Ascending aorta (tissue), 2 donors: ENCODE measurements at places on chromosomes 2 and 18. TPM values are rescaled to one million over a fixed set of nuclear protein-coding genes. Genes with fewer than 3 reads are reported as not detected.

DNA sequence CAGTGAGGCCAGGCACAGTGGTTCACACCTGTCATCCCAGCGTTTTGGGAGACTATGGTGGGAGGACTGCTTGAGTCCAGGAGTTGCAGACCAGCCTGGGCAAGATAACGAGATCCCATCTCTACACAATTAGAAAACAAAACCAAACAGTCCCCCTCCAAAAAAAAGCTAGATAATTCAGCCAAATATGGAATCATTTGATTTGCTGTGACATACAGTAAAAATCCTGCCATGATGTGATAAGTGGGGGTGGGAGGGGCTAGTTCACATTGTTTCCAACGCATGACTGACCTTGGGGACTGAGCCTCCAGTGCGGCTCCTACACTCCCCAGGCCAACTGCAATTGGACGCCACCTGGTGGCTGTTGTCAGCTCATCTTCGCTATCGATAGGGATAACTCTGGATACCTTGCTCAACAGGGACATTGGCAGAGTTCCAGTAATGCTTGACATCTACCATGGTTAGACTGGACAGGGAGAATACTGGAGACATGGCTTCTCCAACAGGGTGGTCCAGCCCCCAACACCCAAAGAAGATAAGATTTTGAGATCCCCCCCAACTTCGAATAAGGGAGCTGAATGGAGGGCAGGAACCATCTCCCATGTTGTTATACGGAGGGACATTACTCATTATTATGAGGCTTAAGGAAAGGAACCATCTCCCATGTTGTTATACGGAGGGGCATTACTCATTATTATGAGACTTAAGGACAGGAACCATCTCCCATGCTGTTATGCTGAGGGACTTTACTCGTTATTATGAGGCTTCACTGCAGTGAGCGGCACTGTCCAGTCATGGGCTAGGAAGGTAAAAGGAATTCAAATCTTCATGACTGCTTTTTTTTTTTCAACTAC is 135.9 kb downstream of the TGIF1 start:
- H3K36me3 ChIP-seq, result no peaks in the 10 kb centered on the region
- H3K4me3 ChIP-seq, result no peak overlapping the region
- no peaks in the 10 kb centered on the region for H3K27me3 ChIP-seq

DNA sequence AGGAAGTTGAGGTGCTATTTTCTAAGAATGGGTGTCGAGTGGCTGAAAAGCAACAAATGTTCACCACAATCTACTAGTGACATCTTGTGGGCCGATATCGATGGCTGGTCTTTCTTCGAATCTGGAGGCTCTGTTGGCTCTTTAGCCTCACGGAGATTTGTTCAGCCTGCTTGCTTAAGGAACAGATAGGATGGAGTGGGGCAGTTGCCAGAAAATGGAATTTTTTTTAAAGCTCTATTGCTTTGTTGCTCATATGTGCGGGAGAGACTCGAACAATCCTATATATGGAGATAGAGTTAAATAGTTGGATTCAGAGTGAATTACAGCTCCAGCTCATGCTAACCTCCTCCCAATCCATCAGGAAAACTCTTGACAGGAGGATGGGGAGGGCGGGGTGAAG is 70.9 kb upstream of the LYPD6B start:
- no peaks in the 10 kb centered on the region for H3K27me3 ChIP-seq
- no peaks in the 10 kb centered on the region for H3K36me3 ChIP-seq
- H3K4me1 ChIP-seq, result no peaks in the 10 kb centered on the region
- DNase-seq, result no peak
- no peak overlapping the region for H3K4me3 ChIP-seq

DNA sequence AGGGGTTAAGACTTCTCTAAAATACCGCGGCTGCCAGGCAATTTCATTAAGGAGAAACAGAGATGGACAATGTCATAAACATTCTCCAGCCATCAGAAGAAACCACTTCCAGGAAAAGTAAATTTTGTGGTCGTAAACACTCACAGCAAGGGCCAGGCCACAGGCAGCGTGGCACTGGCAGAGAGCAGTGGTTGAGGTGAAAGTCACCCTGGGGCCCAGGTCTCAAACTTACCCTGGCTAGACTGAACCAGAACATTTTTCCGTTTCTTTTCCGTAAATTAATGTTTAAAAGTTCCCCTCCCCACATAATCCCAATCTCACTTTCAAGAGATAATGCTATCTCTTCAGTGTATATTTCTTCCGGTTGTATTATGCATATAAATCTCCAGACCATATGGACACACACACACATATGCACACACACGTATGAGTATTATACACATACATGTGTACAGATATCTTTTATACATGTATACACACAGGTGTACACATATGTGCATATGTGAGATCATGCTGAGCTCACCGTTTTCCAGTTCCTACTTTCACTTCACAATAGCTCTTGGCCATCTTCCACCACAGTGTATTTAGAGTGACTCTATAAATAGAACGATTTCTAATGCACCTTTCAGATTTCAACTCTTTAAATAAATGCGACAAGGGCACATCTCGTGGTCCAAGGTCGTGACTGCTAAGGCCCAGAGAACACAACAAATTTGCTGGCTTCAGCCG is 90.1 kb downstream of the MALT1 start:
- H3K36me3 ChIP-seq, result no peaks in the 10 kb centered on the region
- no peak overlapping the region for H3K4me3 ChIP-seq
- no peak for DNase-seq
- H3K27ac ChIP-seq, result no peak overlapping the region
- H3K27me3 ChIP-seq, result no peaks in the 10 kb centered on the region

GRCh38 chr2:6525475-6525964 is 340.2 kb downstream of the CMPK2 start:
- no peak overlapping the region for H3K4me3 ChIP-seq
- H3K27me3 ChIP-seq, result no peaks in the 10 kb centered on the region
- H3K27ac ChIP-seq, result no peak overlapping the region
- no peaks in the 10 kb centered on the region for H3K4me1 ChIP-seq
- DNase-seq, result no peak

DNA sequence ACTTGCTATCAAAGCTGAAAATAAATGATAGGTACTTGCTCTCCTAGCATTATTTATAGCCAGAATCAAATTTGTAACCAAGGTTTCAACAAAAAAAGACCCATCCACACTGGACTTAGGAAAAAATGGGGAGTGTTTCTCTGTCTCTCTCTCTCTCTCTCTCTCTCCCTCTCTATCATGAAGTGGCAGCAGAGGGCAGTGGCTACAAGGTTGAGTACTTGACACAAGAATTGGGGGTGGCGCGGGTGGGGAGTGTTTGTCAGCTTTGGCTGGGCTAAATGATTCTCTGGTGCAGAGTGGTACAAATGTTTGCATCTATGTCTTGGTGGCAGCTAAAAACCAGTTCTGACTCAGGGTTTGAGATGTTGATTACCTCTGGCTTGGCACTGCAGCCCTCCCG is 85.0 kb downstream of the RBM43 start:
- H3K4me3 ChIP-seq, result no peak overlapping the region
- H3K27me3 ChIP-seq, result no peaks in the 10 kb centered on the region
- no peaks in the 10 kb centered on the region for H3K36me3 ChIP-seq
- H3K4me1 ChIP-seq, result no peaks in the 10 kb centered on the region
- DNase-seq, result no peak

- no peaks in the 10 kb centered on the region for H3K27me3 ChIP-seq
- no peak for DNase-seq
- H3K36me3 ChIP-seq, result no peaks in the 10 kb centered on the region
- no peak overlapping the region for H3K27ac ChIP-seq
Measured at GRCh38 chr2:180905002-180905401, 75.4 kb upstream of the UBE2E3 start.

- no peaks in the 10 kb centered on the region for H3K4me1 ChIP-seq
- H3K36me3 ChIP-seq, result no peaks in the 10 kb centered on the region
- H3K27ac ChIP-seq, result no peak overlapping the region
- H3K27me3 ChIP-seq, result no peaks in the 10 kb centered on the region
- H3K4me3 ChIP-seq, result no peak overlapping the region
Measured at GRCh38 chr2:142897807-142898206, 20.3 kb downstream of the KYNU start.

DNA sequence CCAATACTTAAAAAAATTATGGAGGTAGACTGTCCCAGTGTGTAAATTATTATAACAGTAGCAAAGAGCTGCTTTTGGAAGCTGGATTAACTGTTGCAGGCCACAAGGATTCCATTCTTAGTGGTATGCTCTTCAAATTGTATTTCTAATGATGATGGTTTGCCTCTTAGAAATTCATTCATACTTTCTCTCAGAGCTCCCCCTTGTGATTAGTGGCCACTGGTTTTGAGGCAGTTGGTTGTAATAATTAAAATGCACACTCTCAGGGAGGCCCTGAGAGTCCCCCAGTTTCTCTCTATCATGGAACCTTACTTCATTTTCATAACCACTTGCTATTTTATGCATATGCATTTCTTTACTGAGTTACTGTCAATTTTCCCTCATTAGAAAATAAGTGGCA is 122.5 kb downstream of the PLA2R1 start:
- no peak overlapping the region for H3K4me3 ChIP-seq
- no peak for DNase-seq
- H3K27ac ChIP-seq, result no peak overlapping the region
- no peaks in the 10 kb centered on the region for H3K27me3 ChIP-seq

DNA sequence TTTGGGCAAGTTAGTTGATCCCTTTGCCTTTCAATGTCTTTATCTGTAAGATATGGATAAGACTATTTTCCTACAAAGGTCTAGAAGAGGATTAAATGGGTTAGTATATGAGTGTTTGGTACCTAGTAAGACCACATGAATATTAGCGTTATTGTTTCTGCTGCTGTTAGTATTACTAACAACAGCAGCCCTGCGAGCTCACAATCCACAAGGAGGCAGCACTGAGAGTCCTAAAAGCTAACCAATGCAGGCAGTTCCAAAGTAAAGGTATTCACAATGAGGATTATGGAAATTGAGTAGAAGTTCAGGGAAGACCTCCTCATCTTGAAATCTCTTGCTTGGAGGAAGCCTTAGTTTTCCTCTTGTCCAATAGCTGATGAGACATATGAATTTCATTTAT is 248.9 kb downstream of the TDRD15 start:
- H3K4me3 ChIP-seq, result no peak overlapping the region
- no peak for DNase-seq
- H3K27ac ChIP-seq, result no peak overlapping the region
- H3K27me3 ChIP-seq, result no peaks in the 10 kb centered on the region

DNA sequence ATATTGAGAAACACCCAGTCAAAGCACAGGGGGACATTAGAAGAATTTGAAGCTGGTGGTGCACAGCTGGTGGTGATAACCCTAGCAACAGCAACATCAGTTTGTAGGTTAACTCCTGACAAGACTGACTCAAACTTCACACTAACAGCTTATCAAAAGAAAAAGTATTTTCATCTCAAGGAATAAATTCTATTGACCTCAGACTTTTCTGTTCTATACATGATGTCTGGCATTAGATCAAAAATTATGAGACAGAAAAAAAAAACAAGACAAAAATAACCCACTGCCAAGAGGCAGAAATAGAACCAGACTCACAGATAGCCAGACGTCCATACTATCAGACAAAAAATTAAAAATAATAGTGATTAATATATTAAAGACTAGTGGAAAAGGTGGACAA is 126.1 kb downstream of the COL6A3 start:
- H3K27me3 ChIP-seq, result no peaks in the 10 kb centered on the region
- no peak overlapping the region for H3K4me3 ChIP-seq
- no peak overlapping the region for H3K27ac ChIP-seq
- no peaks in the 10 kb centered on the region for H3K36me3 ChIP-seq
- DNase-seq, result no peak

GRCh38 chr18:47829831-47830230 is 100.6 kb downstream of the SMAD2 start:
- no peaks in the 10 kb centered on the region for H3K36me3 ChIP-seq
- no peaks in the 10 kb centered on the region for H3K27me3 ChIP-seq
- no peaks in the 10 kb centered on the region for H3K4me1 ChIP-seq
- no peak for DNase-seq
- H3K4me3 ChIP-seq, result no peak overlapping the region

GRCh38 chr2:127106457-127106990 is 430 bp downstream of the BIN1 start:
- peak overlapping the region; percentile 74 for H3K4me3 ChIP-seq
- no peak for DNase-seq
- H3K27me3 ChIP-seq, result no peaks in the 10 kb centered on the region
- H3K36me3 ChIP-seq, result no peaks in the 10 kb centered on the region
- H3K4me1 ChIP-seq, result no peaks in the 10 kb centered on the region

GRCh38 chr2:189111063-189111715 is 68.4 kb downstream of the COL5A2 start:
- no peaks in the 10 kb centered on the region for H3K27me3 ChIP-seq
- H3K36me3 ChIP-seq, result peaks cover 13% of the 10 kb centered on the region
- DNase-seq, result no peak
- no peaks in the 10 kb centered on the region for H3K4me1 ChIP-seq
- H3K27ac ChIP-seq, result no peak overlapping the region
- H3K4me3 ChIP-seq, result no peak overlapping the region

DNA sequence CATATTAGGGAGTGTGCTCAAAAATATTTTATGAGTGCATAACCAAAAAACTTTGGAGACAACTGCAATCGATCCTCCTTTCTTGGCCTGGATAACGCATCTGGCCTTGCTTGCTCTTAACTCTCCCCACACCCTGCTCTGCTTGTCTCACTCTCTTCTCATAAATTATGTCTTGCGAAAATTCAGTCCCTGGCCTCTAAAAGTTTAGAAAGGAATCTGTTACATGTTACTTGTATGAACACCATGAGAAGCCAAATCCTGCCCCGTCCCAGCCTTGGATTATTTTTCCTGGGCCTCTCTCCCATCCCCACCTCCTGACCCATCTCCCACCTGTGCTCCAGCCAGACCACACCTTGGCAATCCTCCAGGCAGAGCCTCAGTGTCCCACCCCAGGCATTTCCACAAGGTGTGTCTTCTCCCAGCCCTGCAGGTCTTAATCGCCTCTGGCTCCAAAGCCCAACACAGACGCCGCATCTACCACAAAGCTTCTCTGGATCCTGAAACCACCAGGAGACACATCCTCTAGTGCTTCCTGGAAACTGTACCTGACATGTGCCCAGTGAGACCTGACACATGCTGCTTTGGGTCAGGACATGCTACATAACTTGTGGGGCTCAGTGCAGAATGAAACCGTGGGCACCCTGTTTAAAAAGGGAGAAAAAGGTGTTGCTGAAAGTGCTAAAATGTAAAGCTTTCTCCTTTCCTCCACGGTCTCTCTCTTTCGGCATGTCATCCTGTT is 99.6 kb upstream of the ST3GAL5 start:
- peak overlapping the region; percentile 20 for H3K27ac ChIP-seq
- peaks cover 2% of the 10 kb centered on the region for H3K4me1 ChIP-seq
- no peak overlapping the region for H3K4me3 ChIP-seq

The SERPINB10 gene
- total RNA-seq, result not detected

The TMEM163 gene
- not detected for total RNA-seq

The RGPD3 gene
- 0.75 TPM for total RNA-seq

The FIGN gene
- 4.3 TPM for total RNA-seq

The TMEM131 gene
- 20.0 TPM for total RNA-seq

The LAMA1 gene
- not detected for total RNA-seq

The TACR1 gene
- total RNA-seq, result 27.5 TPM

The ZNF396 gene
- total RNA-seq, result 0.21 TPM

The NT5C1B gene
- total RNA-seq, result not detected
